ENCODE measurements at places on chromosomes 7 and 10. TPM values are rescaled to one million over a fixed set of nuclear protein-coding genes. Genes with fewer than 3 reads are reported as not detected.

GRCh38 chr10:93123766-93124165 lies 50.1 kb downstream of the CYP26A1 start:
- no peaks in the 10 kb centered on the region for H3K27me3 ChIP-seq
- no peaks in the 10 kb centered on the region for H3K36me3 ChIP-seq
- no peak overlapping the region for H3K4me3 ChIP-seq

GRCh38 chr7:20870977-20871376 lies 84.3 kb upstream of the SP8 start:
- no peaks in the 10 kb centered on the region for H3K36me3 ChIP-seq
- no peak overlapping the region for H3K4me3 ChIP-seq
- no peak for DNase-seq
- no peak overlapping the region for H3K27ac ChIP-seq
- no peaks in the 10 kb centered on the region for H3K4me1 ChIP-seq
- no peaks in the 10 kb centered on the region for H3K27me3 ChIP-seq

Gene SLC13A1
- total RNA-seq: not detected

DNA sequence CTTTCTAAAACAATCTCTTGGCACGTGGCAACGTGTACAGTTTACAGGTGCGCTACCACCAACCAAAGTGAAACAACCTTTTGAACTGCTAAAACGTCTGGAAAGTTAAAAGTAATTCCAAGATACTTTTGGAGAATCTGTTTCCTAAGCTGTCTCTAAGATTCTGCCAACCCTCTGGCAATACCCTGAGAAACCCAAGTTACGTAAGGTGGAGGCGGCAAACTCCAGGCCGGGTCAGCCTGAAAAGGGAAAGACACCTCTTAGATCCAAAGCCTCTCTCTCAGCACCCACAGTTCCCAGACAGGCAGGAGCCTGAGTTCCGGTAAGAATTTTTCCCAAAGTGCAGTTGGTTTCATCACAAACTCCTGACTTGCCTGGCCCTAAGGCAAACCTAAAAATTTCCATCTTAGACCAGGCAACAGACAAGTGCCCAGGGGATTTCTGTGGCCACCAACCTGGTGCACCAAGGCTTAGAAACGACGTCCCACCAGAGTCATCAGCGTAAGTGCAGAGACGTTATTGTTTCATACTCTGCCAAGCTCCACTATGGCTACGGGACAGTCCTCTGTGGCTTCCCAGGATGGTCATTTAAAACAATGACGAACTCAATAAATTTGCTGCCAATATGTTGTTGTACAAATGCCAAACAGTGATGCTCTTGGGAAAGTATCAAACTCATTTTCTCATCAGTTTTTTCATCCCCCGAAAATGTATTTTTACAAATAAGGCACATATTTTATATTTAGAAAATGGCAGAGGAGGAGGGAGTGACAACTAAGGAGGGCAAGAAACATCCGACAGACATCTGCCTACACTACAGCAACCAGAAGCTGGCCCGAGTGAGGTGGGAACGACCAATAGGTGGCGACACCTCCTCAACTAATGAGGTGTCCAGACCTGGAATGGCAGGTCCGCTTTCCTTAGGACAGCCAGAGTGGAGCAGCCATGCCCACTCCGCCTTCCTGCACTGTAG lies 205.8 kb upstream of the FRMD4A start:
- peaks cover 23% of the 10 kb centered on the region for H3K36me3 ChIP-seq
- H3K27me3 ChIP-seq: no peaks in the 10 kb centered on the region
- no peak overlapping the region for H3K27ac ChIP-seq
- H3K4me3 ChIP-seq: no peak overlapping the region
- peaks cover 31% of the 10 kb centered on the region for H3K4me1 ChIP-seq

GRCh38 chr7:106357675-106358074 lies 72.9 kb upstream of the NAMPT start:
- H3K4me3 ChIP-seq: no peak overlapping the region
- no peaks in the 10 kb centered on the region for H3K4me1 ChIP-seq
- H3K27me3 ChIP-seq: no peaks in the 10 kb centered on the region

Gene TEX36
- total RNA-seq: not detected

Gene SPRN
- total RNA-seq: not detected

GRCh38 chr7:55518836-55519235 lies 53.5 kb downstream of the VOPP1 start:
- H3K4me1 ChIP-seq: peaks cover 27% of the 10 kb centered on the region
- H3K4me3 ChIP-seq: no peak overlapping the region
- no peak for DNase-seq
- H3K36me3 ChIP-seq: peaks cover 8% of the 10 kb centered on the region
- no peaks in the 10 kb centered on the region for H3K27me3 ChIP-seq

GRCh38 chr7:31516680-31517502 lies 3.0 kb downstream of the ITPRID1 start:
- no peak overlapping the region for H3K27ac ChIP-seq
- no peak overlapping the region for H3K4me3 ChIP-seq
- no peaks in the 10 kb centered on the region for H3K27me3 ChIP-seq
- no peak for DNase-seq
- H3K4me1 ChIP-seq: no peaks in the 10 kb centered on the region

GRCh38 chr10:48929413-48929990 lies 10.1 kb downstream of the LRRC18 start:
- H3K27me3 ChIP-seq: no peaks in the 10 kb centered on the region
- H3K4me1 ChIP-seq: no peaks in the 10 kb centered on the region
- no peak for DNase-seq

- H3K4me3 ChIP-seq: no peak overlapping the region
- no peaks in the 10 kb centered on the region for H3K36me3 ChIP-seq
- no peak overlapping the region for H3K27ac ChIP-seq
These were observed 222.7 kb upstream of the C7orf33 start for GRCh38 chr7:148367731-148368475.

Gene AKR1C1
- 4.1 TPM for total RNA-seq

- peak; percentile 37 for DNase-seq
- peaks cover 10% of the 10 kb centered on the region for H3K4me1 ChIP-seq
- H3K27ac ChIP-seq: peak overlapping the region; percentile 84
- H3K27me3 ChIP-seq: no peaks in the 10 kb centered on the region
These were observed 18.6 kb downstream of the OCM2 start for GRCh38 chr7:97971120-97971989.
